ENCODE measurements at places on chromosomes 2 and 18.

GRCh38 chr2:42196403-42197267, 27.5 kb downstream of the EML4 start:
- no peak for DNase-seq

DNA sequence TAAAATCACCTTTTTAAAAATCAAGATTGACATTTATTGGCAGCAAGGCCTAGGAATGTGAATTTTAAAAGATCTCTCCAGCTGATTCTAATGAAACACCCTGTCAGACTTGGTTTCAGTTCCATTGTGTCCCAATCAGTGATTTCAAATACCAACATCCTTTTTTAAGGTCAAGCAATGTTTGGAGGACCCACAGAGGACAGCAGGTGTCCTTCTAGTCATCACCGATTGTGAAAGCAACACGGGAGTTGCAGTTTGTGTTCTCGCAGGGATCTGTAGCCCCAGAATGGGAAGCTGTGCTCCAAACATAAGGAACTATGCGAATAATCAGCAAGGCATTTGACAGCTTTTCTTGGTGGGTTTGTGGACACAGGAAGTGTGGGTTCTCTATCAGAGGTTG, 4.5 kb upstream of the KIDINS220 start:
- no peak for DNase-seq

DNA sequence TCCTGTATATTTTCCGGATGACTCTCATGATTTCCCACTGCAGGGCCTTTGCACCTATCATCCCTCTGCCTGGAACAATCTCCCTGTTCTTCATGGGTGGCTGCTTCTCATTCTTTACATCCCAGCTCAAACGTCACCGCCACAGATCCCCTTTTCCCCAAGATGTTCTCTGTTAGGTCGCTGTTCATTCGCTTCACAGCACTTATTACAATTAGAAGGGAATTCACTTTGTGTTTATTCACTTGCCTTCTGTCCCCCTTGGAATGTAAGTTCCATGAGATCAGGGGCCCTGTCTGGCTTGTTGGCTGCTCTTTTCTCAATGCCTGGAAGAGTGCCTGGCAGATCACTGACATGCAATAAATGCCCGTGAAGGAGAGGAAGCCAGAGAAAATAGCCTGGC, 106.7 kb downstream of the FOXI3 start:
- no peak for DNase-seq

GRCh38 chr2:11872247-11872947, 126.0 kb downstream of the LPIN1 start:
- no peak for DNase-seq

DNA sequence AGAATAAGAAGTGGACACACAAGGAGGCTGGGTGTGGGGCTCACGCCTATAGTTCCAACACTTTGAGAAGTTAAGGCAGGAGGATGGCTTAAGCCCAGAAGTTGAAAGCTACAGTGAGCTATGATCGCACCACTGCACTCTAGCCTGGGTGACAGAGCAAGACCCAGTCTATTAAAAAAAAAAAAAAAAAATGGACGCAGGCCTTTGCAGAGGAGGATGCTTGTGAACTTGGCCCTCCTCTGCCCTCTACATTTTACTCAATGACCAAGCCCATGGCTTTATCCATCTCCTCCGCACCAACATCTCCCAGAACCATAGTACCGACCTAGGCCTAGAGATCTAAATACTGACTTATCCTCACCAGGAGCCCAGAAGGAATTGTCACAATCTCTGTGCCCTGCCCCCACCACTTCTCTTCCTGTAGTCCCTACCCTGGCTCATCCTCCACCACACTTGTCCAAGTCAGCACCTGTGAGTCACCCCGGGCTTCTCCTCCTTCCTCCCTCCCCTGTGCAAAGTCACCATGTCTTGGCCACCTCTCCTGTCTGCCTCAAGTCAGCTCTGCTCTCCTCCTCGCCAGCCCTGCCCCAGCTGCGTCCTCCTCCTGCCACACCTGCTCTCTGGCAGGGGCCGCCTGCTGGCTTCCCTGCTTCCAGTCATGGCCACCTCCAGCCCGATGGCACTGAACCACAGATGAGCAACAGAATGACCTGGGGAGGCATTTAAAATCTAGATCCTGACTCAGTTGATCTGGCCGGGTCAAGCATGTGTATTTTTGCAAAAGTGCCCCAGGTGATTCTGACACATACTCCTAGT, 35.8 kb upstream of the ASPRV1 start:
- no peak for DNase-seq

DNA sequence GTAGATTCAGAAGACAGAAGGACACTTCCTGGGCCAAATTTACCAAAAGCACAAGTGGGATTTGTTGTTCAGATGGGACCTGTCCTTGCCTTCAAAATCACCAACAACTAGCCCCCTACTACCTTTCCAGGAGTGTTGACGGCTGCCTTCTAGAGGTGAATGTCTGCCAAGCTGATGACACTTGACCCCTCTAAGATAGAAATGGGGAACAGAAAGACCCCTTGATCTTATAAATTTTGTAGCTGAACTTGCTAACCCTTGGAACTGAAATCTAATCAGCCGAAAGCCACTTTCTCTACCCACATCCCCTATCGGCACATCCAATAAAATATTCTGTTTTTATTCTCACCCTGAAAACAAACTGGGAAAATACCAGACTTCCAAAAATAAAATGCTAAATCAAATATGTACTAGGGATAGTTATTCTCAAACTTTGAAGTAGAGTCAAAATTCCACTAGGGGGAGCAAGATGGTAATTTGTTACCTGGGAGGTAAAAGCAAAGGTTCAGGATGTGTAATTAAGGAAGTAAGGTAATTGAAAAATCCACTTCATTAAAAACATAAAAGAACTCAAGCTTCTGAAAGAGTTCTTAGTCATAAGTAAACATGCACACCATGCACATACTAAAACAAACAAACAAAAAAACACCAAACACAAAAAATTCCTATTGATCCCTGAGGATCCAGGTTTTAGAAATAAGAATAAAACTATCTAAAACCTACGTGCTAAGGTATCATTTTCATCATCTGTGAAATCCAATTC, 119.2 kb downstream of the ANKRD44 start:
- no peak for DNase-seq

GRCh38 chr18:13623348-13623747, 103.0 kb downstream of the FAM210A start:
- DNase-seq = no peak

DNA sequence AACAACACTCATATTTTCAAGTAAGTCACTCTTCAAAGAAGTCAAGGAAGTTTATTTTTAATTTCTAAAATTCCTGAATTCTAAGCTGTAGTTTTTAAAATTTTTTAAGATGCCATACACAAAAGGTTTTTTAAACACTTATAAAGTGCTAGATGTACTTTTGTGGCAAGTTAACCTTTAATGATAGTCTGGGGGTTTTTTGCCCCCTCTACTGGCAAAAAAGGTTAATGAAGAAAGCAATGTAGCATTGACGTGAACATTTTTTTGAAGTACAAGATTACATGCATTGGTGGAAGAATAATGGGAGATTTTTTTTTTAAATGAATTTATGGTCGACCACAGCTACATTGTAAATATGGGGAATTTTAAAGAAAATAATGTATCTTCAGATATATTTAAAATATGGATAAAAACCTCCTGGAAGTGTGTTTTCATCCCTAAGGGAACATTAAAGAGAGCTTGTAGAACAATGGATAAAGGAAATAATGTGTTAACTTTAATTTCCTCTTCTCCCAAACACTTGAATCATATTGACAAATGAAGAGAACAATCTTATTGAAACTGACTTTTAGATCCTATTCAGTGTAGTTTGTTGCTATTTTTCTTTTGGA, 12.6 kb downstream of the ITPRID2 start:
- DNase-seq = no peak

DNA sequence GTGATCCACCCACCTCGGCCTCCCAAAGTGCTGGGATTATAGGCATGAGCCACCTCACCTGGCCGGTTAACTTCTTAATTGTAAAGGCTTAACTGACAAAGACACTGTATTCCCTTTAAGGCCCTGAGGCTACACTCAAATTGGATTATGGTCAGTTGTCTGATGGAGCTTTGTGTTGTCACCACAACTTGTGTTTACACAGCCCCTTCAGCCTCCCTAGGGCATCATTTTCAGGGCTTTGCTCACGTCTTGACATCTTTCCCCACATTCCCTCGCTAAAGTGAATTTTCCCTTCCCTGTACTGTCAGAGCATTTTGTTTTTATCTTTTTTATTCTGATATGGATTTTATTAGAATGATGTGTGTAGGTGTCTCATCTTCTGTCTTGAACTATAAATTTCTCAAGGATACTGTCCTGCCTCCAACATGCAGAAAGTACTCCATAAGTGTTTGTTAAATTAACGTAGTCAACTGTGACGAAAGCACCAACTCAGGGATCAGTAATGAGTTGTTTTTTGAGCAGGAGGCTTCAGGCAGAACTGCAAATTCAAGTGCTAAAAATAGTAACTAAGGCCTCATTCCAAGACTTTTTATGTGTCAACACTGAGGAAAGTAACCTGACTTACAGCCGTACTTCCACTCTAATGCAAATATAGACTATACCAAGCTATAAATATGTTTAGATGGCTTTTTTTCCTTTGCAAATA, 77.1 kb upstream of the NARS1 start:
- no peak for DNase-seq

DNA sequence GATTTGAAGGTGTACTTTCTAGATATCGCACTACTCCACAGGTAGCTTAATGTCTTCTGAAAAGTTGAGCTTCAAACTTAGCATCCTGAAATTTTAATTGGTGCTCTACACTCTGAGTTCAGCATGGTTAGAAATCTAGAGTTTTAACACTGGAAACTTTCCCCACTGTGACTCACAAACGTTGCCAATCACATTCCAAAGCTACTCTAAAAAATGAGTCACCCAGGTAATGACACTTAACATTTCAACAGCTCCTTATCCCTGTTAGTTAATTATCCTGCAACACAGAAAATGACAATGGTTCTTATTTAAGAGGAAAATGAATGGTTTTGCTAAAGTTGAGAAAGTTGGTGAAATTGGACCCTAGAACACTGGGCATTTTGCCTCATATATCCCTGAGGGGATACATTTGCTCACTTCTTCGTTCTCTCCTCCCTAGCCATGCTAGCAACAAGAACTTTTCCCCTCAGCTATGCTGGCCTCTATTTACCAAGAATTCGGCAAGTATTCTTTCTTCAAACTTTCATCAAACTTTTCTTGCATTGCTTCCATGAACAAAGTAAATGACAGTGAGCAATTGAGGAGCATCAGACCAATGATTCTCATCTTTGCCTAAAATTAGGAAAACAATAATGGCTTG, 1024.1 kb upstream of the KLHL29 start:
- no peak for DNase-seq

DNA sequence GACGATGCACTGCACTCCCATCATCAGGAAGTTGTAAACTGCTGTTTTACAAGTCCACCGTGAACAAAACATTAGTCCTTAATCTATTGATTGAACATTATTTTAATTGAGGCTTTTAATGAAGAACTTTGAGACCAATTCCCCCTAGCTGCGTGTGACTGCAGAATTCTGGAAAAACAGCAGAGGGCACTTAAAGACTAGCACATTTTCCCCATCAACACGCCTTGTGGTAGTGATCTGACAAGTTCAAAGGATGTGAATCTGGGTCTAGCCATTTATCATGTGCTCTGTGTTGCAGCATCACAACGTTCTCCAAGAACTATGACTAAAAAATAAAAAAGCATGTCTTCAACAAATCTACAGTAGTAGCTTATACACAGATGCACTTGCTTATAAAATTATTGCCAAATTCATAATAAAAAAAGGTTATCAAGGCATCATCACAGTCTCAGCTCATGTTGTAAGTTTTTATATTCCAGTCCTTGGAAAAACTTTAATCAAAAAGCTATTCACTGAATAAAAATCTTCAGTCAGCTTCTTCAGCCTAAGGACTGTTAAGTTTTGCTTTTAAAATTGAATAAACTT, 35.8 kb downstream of the SKOR2 start:
- DNase-seq = no peak

GRCh38 chr2:62199392-62200125, 3.6 kb downstream of the B3GNT2 start:
- no peak for DNase-seq

GRCh38 chr2:11810237-11810977, 64.0 kb downstream of the LPIN1 start:
- DNase-seq = no peak

- no peak for DNase-seq
Measured at GRCh38 chr2:42342061-42342794, 18.8 kb downstream of the COX7A2L start.

DNA sequence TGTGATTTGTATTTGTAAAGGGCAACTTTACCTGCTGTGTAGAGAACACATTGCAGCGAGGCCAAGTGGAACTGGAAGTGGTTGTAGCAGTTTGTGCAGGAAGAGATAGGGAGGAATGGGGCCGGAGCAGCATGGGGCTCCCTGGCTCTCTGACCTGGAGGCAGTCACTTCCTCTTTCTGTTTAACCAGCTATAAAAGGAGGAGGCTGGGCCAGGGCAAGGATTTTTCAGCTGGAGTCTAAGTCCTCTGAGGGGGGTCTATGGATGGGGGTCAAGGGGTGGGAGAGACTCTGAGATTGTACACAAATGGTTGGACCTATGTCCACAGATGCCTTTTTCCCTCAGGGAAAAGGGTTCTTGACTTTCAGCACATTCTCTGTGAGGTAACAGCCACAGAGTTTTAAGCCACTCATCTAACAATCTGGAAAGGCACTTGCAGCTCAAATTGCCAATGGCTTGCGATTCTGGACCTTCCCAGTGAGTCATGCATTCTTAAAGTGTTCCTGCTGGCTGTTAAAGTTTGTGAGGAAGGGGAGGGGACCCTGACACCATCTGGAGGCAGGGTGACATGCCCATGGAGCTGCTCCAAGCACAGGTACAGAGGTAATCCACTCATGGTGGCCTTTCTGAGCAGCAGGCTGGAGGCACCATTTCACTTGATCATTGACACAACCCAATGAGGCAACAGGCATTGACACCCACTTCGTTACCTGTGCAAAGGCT, 347.0 kb downstream of the CYRIA start:
- DNase-seq = no peak

DNA sequence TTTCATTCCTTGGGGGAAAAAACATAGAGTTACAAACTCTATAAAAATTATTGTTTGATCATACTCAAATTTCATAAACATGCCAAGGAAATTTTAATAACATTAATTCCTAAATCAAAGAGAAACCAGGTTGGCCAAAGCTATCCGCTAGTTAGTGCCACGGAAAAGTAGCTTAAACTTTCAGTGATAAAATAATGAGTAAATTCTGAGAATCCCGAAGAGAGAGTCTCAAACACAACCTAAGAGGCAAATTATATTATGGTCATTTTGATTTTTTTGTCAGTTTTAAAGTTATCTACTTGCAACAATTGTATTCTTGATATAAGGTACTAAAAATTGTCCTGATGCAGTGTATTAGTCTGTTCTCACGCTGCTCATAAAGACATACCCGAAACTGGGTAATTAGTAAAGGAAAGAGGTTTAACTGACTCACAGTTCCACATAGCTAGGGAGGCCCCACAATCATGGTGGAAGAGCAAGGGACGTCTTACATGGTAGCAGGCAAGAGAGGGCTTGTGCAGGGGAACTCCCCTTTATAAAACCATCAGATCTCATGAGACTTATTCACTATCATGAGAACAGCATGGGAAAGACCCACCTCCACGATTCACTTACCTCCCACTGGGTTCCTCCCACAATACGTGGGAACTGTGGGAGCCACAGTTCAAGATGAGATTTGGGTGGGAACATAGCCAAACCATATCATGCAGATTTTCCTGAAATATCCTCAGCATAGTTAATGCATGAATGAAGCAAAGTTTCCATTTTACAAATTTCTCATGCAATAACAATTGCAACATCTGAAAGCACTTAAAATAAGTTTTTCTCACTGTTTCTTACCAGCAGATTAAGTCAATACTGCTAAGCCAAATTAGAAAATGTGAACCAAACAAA, 205.9 kb upstream of the STK17B start:
- DNase-seq = no peak

GRCh38 chr18:31064130-31064529, 21.6 kb upstream of the DSC3 start:
- DNase-seq = no peak
